SW 1271 (cell line): ENCODE measurements at places on chromosomes 12 and 14.

GRCh38 chr12:21433525-21433924 lies 3.9 kb upstream of the PYROXD1 start:
- no peak for DNase-seq

DNA sequence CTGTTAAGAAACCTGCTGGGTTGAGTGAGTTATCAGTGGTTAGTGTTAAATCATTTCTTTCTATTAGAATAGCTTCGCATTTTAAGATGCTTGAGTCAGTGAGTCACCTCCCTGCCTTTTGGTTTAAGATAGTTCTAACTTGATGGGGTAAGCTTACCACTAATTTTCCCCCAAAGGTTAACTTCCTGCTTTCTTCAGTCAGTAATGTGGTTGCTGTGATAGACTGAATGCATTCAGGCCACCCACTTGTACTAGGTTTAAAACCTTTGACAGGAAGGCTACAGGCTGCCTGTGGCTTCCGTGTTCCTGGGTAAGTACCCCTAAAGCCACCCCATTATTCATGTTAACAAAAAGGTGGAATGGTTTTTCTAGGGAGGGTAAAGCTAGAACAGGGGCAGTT lies 25.3 kb downstream of the CLEC2A start:
- DNase-seq: no peak

DNA sequence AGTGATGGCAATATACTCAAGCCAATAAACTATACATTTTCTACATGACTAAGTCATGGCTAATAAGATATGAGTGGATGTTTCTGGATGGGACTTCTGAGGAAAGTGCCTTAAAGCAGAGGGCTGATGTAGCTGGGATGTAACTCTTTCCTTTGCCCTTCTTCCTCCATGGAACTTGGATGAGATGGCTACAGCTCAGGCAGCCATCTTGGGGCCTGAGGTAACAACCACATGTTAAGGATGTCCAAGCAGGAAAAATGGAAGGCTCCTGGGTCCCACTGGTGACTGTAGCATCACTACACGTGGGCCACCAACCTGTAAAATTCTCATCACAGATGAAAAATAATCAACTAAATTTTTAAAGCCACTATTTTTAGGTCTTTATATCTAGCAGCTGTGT lies 54.4 kb upstream of the GRIP1 start:
- DNase-seq: no peak

GRCh38 chr14:103748534-103748857 lies 32.9 kb downstream of the ZFYVE21 start:
- DNase-seq: no peak

- no peak for DNase-seq
Measured at GRCh38 chr14:52801014-52801712, 9.8 kb upstream of the GNPNAT1 start.

GRCh38 chr12:97181571-97182265 lies 274.7 kb downstream of the NEDD1 start:
- DNase-seq: no peak

GRCh38 chr12:95626854-95627253 lies 75.6 kb upstream of the USP44 start:
- DNase-seq: no peak

- no peak for DNase-seq
Measured at GRCh38 chr12:105713606-105714305, 383.3 kb downstream of the C12orf75 start.

GRCh38 chr12:116677202-116677661 lies 60.6 kb downstream of the SPRING1 start:
- DNase-seq: no peak

DNA sequence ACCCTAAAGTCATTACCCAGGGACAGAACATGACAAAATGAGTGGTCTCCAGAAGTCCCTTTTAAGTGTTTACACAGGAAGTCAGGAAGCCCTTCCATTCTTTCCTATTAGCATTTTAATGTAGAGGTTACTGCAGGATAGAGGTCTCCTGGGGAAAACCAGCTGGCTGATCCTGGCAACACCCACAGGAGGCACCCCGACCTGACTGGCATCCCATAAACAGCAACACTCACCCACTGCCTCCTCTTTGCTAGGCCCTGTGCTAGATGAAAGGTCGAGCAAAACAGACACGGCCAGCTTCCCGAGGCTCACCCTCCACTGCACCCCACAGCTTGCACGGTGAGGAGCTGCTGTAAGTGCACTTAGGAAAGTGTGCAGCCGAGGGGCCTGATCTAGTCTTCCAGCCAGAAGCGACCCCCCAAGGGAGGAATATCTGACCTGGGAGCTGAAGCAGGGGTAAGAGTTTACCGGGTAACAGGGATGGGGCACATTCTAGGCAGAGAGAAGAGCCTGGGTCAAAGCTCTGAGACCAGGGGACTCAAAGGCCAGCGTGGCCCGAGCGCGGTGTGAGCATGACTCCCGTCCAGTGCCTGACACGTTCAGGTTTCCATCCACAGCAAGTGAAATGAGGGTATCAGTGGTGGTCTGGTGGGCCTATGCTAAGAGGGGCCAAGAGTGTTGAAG lies 9.0 kb downstream of the DAZAP2 start:
- DNase-seq: no peak

- DNase-seq: no peak
Measured at GRCh38 chr12:120853188-120853587, 51.0 kb downstream of the SPPL3 start.

DNA sequence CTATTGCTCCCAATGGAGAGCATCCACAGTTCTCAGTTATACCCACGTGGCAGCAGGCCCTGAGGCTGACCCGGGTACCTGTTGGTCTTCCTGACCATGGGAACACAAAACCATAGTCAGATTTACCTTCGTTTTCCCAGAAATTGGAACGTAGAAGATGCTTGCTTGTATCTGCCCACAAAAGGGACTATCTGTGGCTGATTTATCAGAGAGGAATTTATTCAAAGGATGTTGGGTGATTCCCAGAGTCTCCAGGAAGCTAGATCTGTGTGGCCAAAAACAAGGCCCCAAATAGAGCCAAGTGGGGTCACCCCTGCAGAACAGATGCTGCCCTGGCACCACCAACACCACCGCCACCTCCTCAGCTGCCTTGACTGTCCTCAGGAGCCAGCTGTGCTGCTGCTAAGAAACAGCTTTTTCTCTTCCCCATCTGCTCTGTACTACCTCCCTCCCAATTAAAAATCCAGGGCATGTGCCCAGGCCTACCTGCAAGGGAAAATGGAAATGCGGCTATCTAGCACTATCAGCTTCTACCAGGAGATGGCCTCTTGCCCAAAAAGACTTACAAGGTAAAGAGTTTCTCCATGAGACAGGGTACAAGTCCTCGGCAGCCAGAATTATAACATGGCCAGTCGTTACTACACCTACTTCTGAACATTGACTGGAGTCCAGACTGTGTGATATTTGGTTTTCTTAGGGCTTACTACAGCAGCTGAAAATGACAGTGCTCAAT lies 128.6 kb upstream of the PLEKHG7 start:
- no peak for DNase-seq

GRCh38 chr12:96060041-96060440 lies 24.7 kb upstream of the LTA4H start:
- DNase-seq: no peak

- peak; percentile 96 for DNase-seq
Measured at GRCh38 chr12:59055204-59055860, 135.0 kb upstream of the LRIG3 start.

DNA sequence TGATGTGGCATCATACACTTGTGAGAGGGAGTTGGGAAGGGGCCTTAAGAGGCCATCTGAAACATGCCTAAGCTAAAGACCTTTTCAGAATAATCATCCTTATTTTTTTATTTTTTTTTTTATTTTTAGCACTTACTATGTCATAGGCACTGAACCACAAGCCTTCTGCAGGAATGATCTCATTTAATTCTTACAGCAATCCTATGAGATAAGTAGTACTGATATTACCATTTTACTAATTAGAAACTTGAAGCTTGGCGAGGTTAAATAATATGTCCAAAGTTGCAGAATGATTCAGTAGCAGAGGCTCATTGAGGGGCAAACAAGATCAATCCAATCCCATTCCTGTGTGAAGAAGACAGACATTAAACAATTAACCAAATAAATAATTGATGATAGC lies 33.4 kb upstream of the DDHD1 start:
- no peak for DNase-seq

DNA sequence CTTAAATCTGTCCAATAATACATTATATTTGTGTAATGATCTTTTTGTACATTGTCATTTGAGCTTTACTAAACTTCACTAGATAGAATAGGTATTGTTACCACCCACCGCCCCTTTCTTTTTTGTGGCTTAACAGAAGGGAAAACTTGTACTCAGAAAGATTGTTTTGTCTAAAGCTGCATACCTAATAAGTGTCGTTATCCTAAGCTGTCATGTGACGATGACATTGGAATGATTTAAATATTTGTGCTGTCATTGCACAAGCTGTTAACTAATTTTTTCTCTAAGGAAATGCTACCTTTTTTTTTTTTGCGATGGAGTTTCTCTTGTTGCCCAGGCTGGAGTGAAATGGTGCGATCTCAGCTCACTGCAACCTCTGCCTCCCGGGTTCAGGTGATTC lies 3.6 kb downstream of the DIP2B start:
- no peak for DNase-seq

GRCh38 chr12:4477129-4477528 lies 31.5 kb upstream of the FGF6 start:
- DNase-seq: no peak

GRCh38 chr14:65211341-65211987 lies 109.1 kb upstream of the MAX start:
- peak; percentile 34 for DNase-seq

DNA sequence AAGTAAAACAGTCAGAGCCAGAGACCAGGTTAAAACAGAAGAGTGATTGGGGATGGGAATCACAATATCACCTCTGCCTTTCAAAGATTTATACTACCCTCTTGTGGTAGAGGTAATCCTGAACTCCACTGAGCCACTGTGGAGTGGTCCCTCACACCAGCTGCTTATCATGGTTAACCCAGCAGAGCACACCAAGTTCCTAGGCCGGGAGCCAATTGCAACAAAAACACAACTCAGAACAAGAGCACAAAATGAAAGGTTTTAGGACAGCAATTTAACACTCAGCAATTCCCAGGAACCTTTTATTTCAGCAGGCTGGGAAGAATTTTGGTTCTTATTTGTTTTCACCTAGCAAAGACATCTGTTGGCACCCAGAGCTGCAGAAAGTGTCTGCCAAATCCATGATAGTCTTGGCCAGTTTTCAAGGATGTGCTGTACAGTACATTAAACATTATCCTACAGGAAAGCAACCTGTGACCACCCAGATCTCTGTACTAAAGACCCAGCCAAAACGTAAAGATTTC lies 220.5 kb upstream of the ATXN7L3B start:
- no peak for DNase-seq

GRCh38 chr14:23735394-23735793 lies 99.2 kb downstream of the DHRS2 start:
- no peak for DNase-seq

- DNase-seq: peak; percentile 46
Measured at GRCh38 chr14:96502621-96503305, 581 bp downstream of the PAPOLA start.

DNA sequence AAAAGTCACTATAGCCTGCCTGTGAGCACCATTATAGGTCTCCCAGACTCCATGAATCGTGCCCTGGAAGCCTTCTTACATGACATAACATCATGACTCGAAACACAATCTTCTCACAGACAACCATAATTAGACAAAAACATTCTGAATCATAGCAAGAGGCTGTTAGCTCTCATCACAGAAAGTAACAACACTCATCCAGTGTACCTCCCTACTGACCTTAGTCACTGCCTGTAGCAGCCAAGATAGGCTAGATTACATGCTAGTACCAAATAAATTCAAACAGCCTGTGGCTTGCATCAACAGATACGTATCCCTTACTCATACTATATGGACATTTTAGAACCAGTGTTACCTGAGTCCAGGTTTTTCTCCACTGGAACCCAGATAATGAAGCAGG lies 663.8 kb upstream of the FOXG1 start:
- no peak for DNase-seq

GRCh38 chr12:106631150-106631549 lies 48.3 kb downstream of the RFX4 start:
- no peak for DNase-seq

DNA sequence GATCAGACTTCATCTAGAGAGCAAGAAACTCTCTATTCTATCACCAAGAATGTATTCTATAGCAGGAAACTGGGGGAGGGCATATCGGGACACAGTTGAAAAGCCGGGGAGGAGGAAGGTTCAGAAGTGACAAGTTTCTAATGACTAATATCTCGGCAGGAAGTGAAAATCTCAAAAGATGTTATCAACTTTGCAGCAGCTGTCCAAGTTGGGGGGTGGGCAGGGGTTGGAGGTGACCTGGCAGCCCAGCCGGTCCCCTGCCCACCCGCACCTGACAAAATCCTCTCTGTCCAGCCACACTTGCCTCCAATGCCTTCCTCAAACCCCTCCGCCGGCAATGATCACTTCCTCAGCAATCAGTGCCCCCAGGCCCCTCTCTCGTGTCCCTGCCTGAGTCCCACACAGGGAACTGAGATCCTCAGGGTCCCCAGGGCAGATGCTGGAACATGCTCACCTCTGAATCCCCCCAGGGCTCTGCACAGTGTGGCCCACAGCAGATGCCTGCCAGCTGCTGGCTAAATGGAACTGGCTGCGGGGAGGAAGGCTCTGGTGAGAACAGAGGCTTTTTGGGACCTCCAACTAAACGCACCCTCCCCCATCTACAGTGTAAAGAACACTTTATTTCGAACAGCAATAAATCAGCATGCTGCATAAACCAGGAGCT lies 43.9 kb downstream of the CCDC88C start:
- no peak for DNase-seq

- DNase-seq: no peak
Measured at GRCh38 chr14:77804592-77804991, 4.7 kb downstream of the ADCK1 start.

- no peak for DNase-seq
Measured at GRCh38 chr14:59964251-59965007, 44.5 kb downstream of the LRRC9 start.

DNA sequence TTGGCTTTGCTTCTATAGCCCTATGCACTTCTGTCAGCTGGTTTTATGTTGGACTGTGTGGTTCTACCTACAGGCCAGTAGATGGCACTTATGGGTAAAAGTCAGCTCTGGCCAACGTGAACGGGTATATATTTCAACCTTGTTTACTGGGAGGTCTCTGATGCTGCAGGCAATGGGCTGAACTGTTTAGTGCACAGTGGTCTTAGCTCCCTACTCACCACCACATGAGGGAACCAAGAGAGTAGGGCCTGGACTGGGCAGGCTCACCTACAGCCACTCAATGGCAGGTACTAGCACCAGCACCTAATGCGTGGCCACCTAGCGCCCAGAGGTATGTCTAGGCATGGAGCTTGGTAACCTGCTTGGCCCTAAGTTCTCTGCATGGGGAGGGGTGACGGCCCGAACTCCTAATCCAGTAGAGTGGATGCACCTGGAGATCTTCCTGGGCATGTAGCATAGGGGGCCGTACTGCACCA lies 481.8 kb downstream of the TMEM117 start:
- DNase-seq: peak; percentile 14

- DNase-seq: no peak
Measured at GRCh38 chr14:90412058-90412457, 15.2 kb downstream of the CALM1 start.

DNA sequence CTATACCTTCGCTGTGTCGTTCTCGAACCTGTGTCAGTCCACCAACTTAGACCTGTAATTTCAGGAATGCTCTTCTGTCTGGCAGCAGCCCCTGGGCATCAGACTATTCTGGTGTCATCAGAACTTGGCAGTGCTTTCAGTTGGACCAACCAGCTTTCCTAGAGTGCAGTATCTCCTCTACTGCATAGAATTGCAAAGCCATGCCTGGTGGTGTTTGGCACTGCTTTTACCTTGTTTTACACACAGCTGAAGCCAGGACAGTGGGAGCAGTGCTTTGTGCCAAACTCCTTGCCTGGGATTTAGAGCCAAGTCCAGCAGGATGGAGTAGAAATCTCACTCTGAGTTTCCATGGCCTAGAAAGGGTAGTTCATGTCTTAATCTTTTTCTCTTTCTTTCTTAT lies 1.5 kb downstream of the FLVCR2 start:
- DNase-seq: no peak
